ENCODE measurements at places on chromosomes 6 and 20. TPM values are rescaled to one million over a fixed set of nuclear protein-coding genes. Genes with fewer than 3 reads are reported as not detected.

- no peak for DNase-seq
Observed at GRCh38 chr6:77853401-77853800, 200.6 kb downstream of the MEI4 start.

GRCh38 chr6:62298745-62299392 is 12.8 kb upstream of the KHDRBS2 start:
- DNase-seq: no peak

- no peak for DNase-seq
Observed at GRCh38 chr6:16179970-16180431, 51.1 kb downstream of the MYLIP start.

- DNase-seq: no peak
Observed at GRCh38 chr6:25788305-25788922, 33.9 kb downstream of the SLC17A4 start.

The GRM1 gene
- total RNA-seq: under 0.01 TPM

The ERVFRD-1 gene
- total RNA-seq: not detected

- DNase-seq: no peak
Observed at GRCh38 chr6:147127587-147127986, 76.6 kb upstream of the STXBP5 start.

DNA sequence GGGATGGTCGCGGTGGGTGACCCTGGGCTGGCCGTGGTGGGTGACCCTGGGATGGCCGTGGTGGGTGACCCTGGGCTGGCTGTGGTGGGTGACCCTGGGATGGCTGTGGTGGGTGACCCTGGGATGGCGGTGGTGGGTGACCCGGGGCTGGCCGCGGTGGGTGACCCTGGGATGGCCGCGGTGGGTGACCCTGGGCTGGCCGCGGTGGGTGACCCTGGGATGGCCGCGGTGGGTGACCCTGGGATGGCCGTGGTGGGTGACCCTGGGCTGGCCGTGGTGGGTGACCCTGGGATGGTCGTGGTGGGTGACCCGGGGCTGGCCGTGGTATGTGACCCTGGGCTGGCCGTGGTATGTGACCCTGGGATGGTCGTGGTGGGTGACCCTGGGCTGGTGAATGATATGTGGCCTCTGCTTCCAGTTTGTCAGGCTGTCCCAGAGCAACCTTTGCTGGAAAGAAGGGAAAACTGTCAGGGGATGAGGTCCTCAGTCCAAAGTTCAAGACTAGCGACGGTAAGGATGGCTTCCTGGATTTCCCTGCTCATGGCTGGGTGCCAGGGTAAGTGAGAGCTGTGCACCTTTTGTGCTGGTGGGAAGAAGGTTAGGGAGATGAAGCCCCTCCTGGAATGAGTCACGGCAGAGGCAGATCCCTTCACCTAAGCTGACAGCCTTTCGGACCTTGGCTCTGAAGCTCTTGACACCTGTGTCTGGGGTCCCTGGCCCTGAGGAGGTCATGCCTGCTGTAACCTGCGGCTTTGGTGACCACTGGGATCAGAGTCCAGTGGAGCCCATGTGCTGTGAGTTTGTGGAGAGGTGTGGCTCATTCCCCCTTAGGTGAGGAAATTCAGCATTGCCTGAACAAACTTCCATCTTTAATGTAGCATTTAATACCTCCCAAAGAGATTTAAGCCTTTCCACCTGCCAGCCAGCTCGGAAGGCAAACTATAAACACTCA is 19.1 kb upstream of the PCMTD2 start:
- no peak for DNase-seq

GRCh38 chr6:12993283-12993898 is 276.8 kb downstream of the PHACTR1 start:
- DNase-seq: no peak

- no peak for DNase-seq
Observed at GRCh38 chr6:108632441-108632840, 71.7 kb downstream of the FOXO3 start.

DNA sequence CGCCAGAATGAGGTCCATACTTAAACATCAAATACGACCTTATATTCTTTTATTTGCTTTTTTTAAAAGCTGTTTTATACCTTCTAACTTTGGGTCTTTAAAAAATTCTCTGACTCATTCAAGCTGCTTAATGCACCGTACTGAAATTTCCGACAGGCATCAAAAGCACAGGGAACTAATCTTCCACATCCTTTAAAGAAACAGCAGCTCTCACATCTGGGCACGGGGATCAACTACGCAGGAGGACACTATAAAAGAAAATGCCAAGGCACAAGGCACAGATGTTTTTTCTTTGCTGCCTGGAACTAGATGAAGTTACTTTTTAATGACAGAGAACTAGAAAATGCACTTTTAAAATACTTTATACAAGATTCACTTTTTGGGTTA is 112.4 kb upstream of the ARG1 start:
- no peak for DNase-seq

- no peak for DNase-seq
Observed at GRCh38 chr6:46251583-46252339, 81.0 kb upstream of the ENPP5 start.

The MRAP2 gene
- not detected for total RNA-seq

- DNase-seq: no peak
Observed at GRCh38 chr6:12473494-12473893, 183.3 kb downstream of the EDN1 start.

DNA sequence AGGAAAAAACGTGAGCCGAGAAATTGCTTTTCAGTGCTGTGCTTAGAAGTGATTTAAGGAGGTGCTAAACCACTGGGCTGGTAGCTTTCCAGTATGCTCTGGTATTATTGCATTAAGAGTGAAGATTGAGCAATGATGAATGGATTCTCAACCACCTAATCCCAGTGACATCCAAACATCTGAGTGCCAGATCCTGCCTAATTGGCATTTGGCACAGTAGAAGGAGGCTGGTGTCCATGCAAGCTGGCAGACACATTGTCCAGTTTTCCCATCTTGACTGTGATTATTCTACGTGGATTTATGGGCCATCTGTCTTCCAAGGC is 398.0 kb upstream of the PLCB4 start:
- DNase-seq: no peak

DNA sequence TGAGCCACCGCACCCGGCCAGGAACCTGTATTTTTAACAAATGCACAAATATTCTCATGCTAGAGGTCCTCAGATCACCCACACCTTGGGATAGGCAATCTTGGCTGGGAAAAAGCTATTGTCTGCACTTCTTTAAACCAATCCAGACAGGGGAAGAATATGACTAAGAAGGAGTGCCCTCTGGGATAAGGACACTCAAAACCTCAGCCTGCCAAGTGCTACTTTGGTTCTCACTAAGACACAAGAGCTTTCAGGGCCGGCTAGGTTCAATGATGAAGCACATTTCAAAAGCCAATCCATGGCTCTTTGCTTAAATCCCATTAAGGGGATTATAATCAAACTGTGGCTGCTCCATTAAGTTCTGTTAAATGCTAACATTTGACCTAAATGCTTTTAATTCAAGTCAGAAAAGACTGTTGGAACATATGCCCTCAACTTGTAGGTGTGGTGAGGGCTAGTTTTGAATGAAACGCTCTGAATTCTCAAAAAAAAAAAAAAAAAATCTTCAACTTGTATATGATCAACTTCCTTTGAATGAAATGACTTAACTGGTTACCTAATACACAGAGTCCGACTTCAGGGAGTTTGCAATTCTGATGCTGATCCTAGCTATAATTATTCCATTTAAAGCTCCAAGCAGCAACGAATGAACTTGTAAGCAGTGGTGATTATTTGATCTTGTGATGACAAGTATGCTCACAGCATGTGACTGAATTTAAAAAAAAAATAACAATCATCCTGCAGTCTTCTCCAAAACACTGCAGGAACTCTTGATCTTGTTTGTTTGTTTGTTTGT is 56.6 kb downstream of the SLC23A2 start:
- no peak for DNase-seq

The ADTRP gene
- total RNA-seq: 1.5 TPM

DNA sequence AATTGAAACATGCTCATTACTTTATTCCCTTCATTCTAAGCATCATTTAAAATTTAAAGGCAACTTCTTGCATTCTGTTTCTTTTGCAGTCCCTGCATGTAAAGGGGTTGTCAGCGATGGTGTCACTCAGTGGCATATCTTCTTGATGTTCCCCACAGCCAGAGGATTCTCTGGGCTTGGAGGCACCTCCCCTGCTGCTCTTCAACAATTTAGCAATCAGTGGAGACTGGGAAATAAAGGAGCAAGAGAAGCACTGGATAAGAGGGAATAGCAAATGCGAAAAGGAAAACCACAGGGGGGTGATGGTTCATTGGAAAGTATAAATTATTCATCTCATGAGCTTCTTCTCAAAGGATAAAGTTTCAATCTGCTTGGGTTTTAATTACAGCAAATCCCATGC is 30.7 kb upstream of the MC3R start:
- DNase-seq: no peak

- no peak for DNase-seq
Observed at GRCh38 chr20:63191400-63191799, 24.5 kb downstream of the YTHDF1 start.

DNA sequence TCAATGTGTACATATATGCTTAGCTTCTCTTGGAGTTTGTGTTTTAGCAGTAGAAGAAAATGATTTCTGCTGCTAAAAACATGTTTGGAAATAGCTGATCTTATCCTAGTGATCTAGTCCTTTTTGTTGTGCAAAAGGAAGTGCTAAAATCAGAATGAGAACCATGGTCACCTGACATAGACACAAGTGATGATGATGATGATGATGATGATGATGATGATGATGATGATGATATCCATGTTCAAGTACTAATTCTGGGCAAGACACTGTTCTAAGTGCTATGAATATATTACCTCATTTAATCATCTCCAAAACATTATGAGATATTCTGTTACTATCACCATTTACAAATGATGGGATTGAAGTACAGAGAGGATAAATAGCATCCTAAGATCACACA is 79.8 kb downstream of the ANKEF1 start:
- no peak for DNase-seq

DNA sequence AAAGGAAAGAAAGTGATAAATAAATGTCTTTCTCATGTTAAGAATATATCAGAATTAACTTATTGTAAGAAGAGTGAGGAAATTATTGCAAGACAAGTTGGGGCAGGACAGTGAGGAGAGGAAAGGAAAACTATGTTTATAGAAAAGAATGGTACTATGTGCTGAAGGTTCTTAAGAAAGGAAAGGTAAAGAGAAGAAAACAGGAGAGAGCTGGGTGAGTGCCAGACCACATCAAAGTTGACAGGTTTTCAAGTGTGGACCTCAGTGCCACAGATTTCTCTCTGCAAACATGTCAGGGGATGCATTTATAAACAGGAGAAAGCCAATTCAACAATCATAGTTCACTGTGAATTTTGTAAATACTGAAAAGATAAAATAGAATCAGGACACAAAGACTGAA is 439.2 kb downstream of the PKHD1 start:
- no peak for DNase-seq

The DACT2 gene
- 0.84 TPM for total RNA-seq

- DNase-seq: no peak
Observed at GRCh38 chr6:37473364-37474095, 26.2 kb downstream of the CCDC167 start.

DNA sequence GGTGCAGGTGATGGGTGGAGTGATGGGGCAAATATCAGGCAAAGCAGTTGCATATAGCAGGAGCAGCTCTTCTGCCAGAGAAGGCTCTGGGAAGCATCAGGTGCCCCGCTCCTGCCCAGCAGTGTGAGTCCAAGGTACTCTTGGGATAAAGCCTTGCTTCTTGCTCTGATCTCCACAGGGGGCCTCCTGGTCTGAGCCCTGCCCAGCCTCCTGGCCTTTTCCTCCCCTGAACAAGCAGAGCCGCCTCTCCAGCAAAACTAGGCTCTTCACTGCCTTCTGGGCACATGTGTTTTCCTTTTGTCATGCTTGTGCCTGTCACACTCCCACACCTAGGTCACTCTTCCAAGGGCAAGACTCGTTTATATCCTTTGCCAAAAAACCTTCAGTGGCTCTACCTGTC is 34.3 kb downstream of the SIRPA start:
- DNase-seq: no peak

- no peak for DNase-seq
Observed at GRCh38 chr6:26340066-26340465, 24.9 kb upstream of the BTN3A2 start.

The TBXT gene
- total RNA-seq: not detected

- no peak for DNase-seq
Observed at GRCh38 chr6:25534942-25535631, 116.9 kb upstream of the SCGN start.

The PDCD2 gene
- 127 TPM for total RNA-seq

DNA sequence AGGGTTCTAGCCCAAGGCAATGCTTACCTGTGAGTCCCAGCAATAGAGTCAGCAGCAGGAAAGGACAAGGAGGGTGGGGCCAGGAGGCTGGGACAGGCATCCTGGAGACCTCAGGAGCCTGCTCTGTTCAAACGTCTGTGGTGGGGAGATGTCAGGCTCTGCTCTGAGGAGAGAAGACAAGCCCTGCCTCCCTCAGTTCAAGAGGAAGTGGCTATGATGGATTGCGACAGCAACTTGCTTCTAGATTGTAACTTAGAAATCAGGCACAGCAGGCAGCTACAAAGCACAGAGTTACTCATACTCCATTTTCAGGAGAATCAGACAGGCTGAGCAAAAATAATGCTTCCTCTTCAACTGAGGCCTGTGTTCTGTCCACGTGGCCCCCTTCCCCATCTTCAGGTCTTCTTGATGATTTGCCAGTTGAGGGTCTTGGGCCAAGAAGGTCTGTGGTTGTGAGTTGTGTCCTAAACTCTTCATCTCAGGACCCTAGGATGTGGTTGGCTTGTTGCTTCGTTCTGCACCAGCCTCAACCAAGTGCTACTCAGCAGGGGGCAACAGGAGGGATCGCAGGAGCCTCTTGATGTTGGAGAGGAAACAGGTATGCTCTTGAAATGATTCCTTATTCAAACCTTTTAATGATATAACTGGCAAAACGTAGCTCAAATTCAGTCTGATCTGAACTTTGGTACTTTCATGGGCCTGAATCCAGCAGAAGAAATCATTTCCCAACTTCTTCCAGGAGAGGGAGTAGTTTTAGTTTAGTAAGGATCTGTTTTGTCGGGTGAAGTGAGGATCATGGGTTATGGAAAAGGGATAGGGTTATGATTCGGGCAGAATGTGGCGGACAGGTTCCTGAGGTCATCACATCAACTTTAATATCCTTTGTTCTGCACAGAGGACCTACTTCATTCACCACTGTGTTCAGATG is 31.0 kb downstream of the SIRPB1 start:
- no peak for DNase-seq

GRCh38 chr6:125363039-125363823 is 61.5 kb upstream of the HDDC2 start:
- DNase-seq: peak; percentile 42

Measured in kidney epithelial cell (primary cell).